ENCODE measurements at places on chromosomes 13 and 19.
A peak's percentile ranks its signal among the peaks of the same experiment; 100 is the strongest.

DNA sequence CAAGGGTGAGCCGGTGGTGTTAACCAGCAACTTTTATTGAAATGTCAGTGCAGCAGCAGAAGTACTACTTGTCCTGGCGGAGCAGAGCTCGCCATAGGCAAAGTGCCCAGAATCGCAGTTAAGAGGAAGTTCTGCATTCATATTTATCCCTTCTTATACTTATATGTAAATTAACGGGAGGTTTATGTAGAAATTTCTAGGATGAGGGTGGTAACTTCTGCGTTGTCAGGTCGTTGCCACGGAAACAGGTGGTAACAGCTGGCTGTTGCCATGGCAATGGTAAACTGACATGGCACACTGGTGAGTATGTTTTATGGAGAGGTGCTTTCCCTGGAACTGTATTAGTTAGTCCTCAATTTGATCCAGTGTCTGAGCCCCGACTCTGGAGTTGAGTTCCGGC lies 2494.9 kb upstream of the PCDH20 start:
- no peak for DNase-seq

GRCh38 chr13:99346335-99347042 lies 39.3 kb upstream of the GPR183 start:
- DNase-seq = no peak

DNA sequence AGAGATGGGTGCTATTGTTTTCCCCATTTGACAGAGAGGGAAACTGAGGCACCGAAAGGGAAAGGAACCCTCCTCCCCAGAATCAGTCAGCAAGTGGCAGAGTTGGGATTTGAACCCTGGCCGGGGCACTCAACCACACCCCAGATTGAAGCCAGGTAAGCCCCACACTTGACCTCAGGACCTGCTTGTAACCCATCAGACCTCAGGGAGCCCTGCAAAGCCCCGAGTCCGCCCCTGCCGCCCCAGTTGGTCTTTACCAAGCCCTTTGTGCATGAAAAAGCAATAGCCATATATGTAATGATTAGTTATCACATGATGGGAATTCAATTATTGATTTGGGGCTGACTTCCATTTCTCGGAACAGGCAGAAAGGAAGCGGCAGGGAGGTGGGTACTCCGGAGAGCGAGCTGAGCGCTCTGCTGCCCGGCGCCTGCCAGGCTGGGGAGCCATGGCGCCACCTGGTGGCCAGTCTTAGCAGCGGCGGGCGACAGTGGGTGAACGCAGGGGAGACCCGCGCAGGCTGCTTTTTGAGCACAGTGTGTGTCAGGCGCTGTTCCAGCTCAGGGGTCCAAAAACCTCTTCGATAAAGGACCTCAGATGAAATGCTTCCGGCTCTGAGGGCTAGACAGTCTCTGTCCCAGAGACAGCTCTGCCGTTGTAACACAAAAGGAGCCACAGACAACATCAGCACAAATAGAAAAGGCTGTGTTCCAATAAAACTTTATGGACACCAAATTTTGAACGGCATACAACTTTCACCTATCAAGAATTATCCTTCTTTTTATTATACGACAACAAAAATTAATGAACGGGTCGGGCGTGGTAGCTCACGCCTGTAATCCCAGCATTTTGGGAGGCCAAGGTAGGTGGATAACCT lies 82.9 kb upstream of the CACNA1A start:
- DNase-seq = peak; percentile 73

GRCh38 chr19:18379803-18380747 lies 5.9 kb upstream of the GDF15 start:
- no peak for DNase-seq

Measured in effector CD8-positive, alpha-beta T cell (primary cell).